CD4-positive, alpha-beta T cell treated with Interleukin-17A for 1 hour (primary cell): ENCODE measurements at places on chromosomes 4 and X.
A peak's percentile ranks its signal among the peaks of the same experiment; 100 is the strongest.

DNA sequence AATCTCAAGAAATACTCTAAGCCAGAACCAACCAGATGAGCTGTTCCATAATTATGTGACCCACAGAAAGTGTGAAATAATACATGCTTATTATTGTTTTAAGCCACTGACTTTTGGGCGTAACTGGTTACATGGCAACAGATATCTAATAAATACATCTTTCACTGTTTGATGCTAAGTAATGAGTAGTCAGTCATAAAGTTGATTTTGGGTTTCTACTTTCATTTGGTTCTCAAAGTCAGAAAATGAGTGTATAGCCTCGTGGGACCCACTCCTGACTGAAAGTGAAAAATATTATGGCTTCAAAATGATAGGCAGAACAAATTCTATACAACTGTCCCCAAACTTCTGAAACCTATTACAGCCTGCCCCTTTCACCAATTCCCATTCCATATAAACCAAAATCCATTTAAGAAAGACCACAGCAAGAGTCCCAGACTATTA, 88.0 kb upstream of the CBR4 start:
- DNase-seq = no peak

GRCh38 chrX:37921758-37922157, 74.4 kb upstream of the DYNLT3 start:
- no peak for DNase-seq

DNA sequence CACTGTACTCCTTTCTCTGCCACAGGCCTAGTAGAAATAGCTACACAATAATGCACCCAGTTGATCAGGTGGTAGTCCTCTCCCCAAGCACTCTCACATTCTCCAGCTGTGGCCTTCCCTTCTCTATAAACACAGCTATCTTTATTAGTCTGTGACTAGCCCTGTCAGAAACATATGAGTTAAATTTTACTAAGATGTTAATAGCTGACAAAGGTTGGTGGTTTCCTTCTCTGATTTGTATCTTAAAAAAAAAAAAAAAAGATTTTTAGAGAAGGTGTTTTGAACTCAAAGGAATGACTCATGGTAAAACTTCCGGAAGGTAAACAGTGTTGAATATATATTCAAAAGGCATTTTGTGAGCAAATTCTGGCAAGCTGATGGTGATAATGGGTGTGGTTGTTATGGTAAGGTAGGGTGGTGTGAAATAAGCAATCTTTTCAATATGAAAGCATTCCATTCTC, 327.4 kb downstream of the PPP3CA start:
- peak; percentile 82 for DNase-seq

GRCh38 chr4:8315435-8316250, 46.1 kb downstream of the HTRA3 start:
- DNase-seq = no peak

GRCh38 chr4:144591401-144591800, 54.6 kb upstream of the HHIP start:
- DNase-seq = no peak
